ENCODE measurements at places on chromosomes 16 and 17.

GRCh38 chr16:28181515-28181914 is 30.2 kb downstream of the XPO6 start:
- no peak for DNase-seq

DNA sequence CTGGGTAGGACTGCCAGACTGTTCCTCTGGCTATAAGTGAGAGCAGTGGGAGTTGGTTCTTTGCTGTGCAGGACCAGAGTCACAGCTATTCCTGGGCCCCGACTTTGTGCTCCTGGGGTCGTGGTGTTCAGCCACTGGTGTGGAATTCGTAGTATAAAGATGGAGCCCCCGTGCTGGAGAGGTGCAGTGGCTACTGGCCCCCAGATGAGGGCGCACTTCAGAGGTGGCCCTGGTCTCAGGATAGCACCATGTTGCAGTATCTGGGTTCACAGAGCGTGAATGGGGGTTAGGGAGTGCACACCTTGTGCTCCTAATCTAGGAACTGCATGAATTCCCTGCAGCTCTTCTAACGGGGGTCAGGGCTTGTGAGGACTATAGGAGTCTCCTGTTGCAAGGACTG is 21.1 kb downstream of the TANC2 start:
- DNase-seq, result no peak

- DNase-seq, result no peak
Observed at GRCh38 chr17:7004398-7005253, 7.8 kb upstream of the RNASEK start.

DNA sequence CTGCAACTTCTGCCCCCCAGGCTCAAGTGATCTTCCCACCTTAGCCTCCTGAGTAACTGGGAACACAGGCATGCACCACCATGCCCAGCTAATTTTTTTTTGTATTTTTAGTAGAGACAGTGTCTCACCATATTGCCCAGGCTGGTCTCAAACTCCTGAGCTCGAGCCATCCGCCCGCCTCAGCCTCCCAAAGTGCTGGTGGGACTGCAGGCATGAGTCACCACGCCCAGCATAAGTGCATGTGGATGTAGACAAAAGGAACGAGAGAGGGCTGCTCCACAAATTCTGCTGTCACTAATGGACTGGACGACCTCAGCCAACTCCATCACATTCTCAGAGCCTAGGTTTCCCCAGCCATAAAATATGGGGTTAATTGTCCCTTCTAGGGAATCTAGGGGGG is 7.7 kb upstream of the SP2 start:
- no peak for DNase-seq
